ENCODE measurements at places on chromosomes 1 and 21. TPM values are rescaled to one million over a fixed set of nuclear protein-coding genes. Genes with fewer than 3 reads are reported as not detected.
A peak's percentile ranks its signal among the peaks of the same experiment; 100 is the strongest.

The ATP6V1G3 gene
- not detected for polyA plus RNA-seq

The FLG2 gene
- not detected for polyA plus RNA-seq

The ZNF326 gene
- 18.0 TPM for polyA plus RNA-seq

The TMEM200B gene
- 1.5 TPM for polyA plus RNA-seq

The OR10J1 gene
- polyA plus RNA-seq = not detected

The CFHR4 gene
- not detected for polyA plus RNA-seq

The ALX3 gene
- not detected for polyA plus RNA-seq

The AVPR1B gene
- not detected for polyA plus RNA-seq

The LRRC71 gene
- not detected for polyA plus RNA-seq

The PRXL2B gene
- polyA plus RNA-seq = 28.0 TPM

The HTR6 gene
- polyA plus RNA-seq = 0.05 TPM

The S100A7 gene
- not detected for polyA plus RNA-seq

DNA sequence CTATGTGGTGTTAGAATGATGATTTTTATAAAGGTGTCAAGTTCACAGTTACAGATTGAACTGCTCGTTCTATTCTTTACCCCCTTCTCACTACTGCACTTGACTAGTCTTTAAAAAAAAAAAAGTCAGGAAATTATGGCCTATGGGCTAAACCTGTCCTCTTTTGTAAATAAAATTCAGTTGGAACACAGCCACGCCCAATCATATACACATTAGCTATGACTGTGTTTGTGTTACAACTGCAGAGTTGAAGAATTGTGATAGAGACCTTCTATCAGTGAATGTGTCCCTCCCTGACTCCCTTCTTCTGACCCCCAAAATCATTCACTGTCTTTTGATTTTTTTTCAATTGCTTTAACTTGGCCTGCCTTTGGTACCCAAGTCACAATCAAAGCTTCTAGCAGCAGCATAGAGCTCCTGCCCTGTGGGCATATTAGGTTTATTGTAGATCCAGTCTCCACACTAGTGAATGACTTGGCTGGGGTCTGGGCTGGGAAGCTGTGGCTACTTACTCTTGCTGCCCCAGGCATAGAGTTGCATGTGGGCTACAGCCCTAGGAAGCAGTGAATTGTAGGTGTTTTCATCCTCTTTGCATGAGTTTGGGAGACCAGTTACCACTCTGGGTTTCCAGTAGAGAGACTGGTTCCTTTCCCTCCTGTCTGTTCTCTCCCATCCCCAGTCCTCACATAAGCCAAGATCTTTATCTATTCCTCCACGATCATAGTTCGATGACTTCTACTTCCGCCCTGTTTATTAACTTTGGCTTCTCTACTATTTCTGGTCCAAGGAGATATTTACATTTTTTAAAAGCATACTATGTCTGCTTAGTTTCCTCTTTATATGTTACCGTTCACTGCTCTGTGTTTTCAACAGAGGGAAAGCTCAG, 249.9 kb downstream of the FMN2 start:
- no peaks in the 10 kb centered on the region for H3K27me3 ChIP-seq
- no peak for DNase-seq
- no peak overlapping the region for H3K4me3 ChIP-seq
- H3K4me1 ChIP-seq = peaks cover 15% of the 10 kb centered on the region
- H3K27ac ChIP-seq = peak overlapping the region; percentile 80

GRCh38 chr1:32925403-32926162, 24.4 kb upstream of the TMEM54 start:
- no peak overlapping the region for H3K4me3 ChIP-seq
- H3K4me1 ChIP-seq = no peaks in the 10 kb centered on the region
- no peak overlapping the region for H3K27ac ChIP-seq
- no peaks in the 10 kb centered on the region for H3K27me3 ChIP-seq
- H3K36me3 ChIP-seq = no peaks in the 10 kb centered on the region
- peak; percentile 44 for DNase-seq

- H3K4me3 ChIP-seq = no peak overlapping the region
- no peaks in the 10 kb centered on the region for H3K4me1 ChIP-seq
- no peaks in the 10 kb centered on the region for H3K27me3 ChIP-seq
- H3K36me3 ChIP-seq = no peaks in the 10 kb centered on the region
Observed at GRCh38 chr1:244084763-244085162, 33.7 kb downstream of the ZBTB18 start.

DNA sequence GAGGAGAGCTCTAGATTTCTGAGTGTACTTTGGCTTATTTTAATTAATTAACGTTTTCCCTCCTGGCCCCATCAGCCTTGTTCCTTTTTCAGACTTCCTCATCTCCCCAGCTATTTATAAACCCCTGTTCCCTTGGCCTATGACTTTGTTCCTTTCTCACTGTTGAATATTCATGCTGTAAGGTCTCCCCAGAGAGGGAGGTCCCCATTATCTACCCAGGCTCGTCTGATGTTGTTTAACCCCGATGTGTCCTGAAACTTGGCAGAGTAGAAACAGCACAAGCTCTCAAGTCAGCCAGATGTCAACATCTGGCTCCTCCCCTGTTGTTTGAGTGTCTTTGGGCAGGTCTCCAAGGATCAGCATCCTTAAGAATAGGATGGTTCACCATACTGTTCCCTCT, 153.6 kb downstream of the HIVEP3 start:
- H3K36me3 ChIP-seq = no peaks in the 10 kb centered on the region
- no peak overlapping the region for H3K4me3 ChIP-seq
- H3K4me1 ChIP-seq = peaks cover 19% of the 10 kb centered on the region
- H3K27me3 ChIP-seq = no peaks in the 10 kb centered on the region

DNA sequence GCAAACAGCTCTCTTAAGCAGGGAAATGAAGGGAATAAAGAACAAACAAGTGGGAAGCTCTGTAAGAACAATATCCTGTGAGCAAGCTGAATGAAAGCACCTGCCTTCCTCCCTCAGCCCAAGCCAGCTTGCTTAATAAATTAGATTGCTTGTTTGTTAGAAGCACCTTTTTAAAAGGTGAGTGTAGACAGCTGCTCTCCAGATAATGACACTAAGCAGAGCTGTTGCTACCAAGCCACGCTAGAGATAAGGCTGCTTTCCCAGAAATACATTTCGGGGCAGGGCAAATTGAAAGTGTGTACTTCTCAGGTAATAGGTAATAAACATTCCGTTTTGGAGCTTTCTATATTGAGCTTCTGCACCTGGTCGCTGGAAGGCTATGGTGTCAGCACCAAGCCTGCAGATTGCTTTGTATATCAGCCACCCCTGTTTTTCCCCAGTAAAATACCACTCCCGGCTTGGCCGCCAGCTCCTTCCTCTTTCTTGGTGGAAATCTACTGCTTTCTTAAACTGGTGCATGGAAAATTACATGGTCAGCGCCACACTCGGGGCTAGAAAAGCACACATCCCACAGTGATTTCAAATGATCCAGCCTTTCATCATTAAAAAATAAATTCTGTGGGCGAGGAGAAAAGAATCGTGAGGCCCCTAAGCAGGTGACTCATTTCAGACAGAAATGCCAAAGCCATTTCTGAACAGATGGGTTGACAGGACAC, 151.3 kb downstream of the ETS2 start:
- H3K27me3 ChIP-seq = no peaks in the 10 kb centered on the region
- DNase-seq = no peak
- no peak overlapping the region for H3K27ac ChIP-seq
- H3K36me3 ChIP-seq = no peaks in the 10 kb centered on the region

DNA sequence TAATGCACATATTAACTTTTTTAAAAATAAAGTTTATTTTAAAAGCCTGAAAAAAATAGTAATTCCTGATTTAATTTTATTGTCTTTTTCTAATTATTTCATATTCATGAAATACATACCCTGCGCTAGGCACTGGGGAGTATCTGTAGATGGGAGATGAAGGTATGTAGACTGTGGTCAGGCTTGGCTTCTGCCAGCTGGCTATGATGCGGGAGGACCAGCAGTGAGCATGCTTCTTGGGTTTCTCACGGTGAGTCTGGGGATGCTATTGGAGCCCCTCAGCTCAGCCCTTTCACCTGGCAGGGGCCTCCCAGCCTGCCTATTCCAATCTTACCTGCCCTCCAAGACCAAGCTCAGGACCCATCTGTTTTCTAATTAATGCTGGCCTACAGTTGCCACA, 138.4 kb downstream of the NOS1AP start:
- no peaks in the 10 kb centered on the region for H3K27me3 ChIP-seq
- no peak overlapping the region for H3K4me3 ChIP-seq
- no peak for DNase-seq
- no peak overlapping the region for H3K27ac ChIP-seq
- H3K36me3 ChIP-seq = no peaks in the 10 kb centered on the region

DNA sequence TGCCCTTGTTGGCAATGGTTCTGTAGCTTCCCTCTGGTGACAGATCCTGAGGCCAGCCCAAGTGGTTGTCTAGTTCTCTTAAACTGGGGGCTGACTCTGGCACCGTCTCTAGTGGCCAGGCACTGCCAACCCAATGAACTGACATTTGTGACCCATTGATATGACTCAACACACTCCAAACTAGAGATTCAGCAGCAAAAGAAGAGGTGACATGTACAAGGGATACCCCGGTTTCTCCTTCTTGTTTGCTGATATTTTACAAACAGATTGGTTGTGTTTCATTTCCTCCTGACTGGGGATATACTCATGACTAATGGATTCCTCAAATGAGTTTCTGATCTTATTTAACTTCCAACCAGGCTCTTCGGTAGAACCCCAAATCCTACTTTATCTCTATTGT, 65.9 kb upstream of the DNAJC6 start:
- no peaks in the 10 kb centered on the region for H3K27me3 ChIP-seq
- no peak overlapping the region for H3K27ac ChIP-seq
- no peak overlapping the region for H3K4me3 ChIP-seq
- peaks cover 5% of the 10 kb centered on the region for H3K4me1 ChIP-seq
- DNase-seq = no peak

DNA sequence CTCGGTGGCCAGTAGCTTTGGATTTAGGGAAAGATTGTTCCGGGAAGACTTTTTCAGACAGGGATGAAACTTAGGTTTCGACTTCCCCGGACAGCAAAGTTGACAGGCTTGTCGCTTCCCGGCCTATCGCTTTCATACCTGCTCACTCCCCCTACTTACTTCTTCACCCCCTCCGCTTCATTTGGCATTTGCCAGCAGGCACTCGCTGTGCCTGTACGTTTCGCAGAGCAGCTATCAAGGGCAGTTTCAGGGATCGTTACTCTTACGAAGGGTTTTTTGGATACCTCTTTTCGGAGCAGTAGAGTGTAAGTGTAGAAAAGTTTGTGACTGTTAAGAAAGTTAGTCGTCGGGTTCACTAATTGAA, 393 bp downstream of the BLZF1 start:
- peak; percentile 4 for DNase-seq
- H3K4me1 ChIP-seq = peaks cover 25% of the 10 kb centered on the region
- H3K4me3 ChIP-seq = peak overlapping the region; percentile 84
- no peaks in the 10 kb centered on the region for H3K27me3 ChIP-seq
- H3K36me3 ChIP-seq = peaks cover 33% of the 10 kb centered on the region

GRCh38 chr1:37177230-37177864, 143.0 kb upstream of the GRIK3 start:
- no peak overlapping the region for H3K4me3 ChIP-seq
- H3K36me3 ChIP-seq = no peaks in the 10 kb centered on the region
- H3K27ac ChIP-seq = no peak overlapping the region
- no peaks in the 10 kb centered on the region for H3K4me1 ChIP-seq
- DNase-seq = peak; percentile 55

DNA sequence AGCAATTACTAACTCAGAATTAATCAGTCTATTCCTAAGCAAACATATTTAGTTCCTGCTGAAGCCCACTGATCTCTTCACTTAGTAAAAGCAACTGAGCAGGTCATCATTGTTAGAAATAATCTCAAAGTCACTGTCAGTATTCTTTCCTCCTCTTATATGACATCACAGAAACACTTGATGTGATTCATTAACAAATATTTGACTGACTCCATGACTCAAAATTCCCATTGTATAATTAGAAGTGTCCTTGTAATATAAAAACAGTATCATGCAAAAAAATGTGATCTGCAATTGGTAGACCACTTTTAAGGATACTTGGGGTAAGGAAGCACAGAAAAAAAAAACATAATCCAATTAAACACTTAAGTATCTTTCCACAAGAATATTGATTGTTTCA, 194.4 kb downstream of the DPYD start:
- H3K4me3 ChIP-seq = no peak overlapping the region
- no peak overlapping the region for H3K27ac ChIP-seq
- no peak for DNase-seq
- peaks cover 44% of the 10 kb centered on the region for H3K36me3 ChIP-seq

GRCh38 chr1:196380316-196380715, 227.9 kb downstream of the KCNT2 start:
- DNase-seq = no peak
- H3K4me1 ChIP-seq = no peaks in the 10 kb centered on the region
- no peaks in the 10 kb centered on the region for H3K27me3 ChIP-seq

GRCh38 chr1:145884675-145885074, 991 bp downstream of the ANKRD35 start:
- H3K4me3 ChIP-seq = no peak overlapping the region
- H3K27ac ChIP-seq = no peak overlapping the region
- no peak for DNase-seq
- H3K27me3 ChIP-seq = no peaks in the 10 kb centered on the region
- no peaks in the 10 kb centered on the region for H3K36me3 ChIP-seq

- no peak overlapping the region for H3K27ac ChIP-seq
- no peak for DNase-seq
- no peaks in the 10 kb centered on the region for H3K36me3 ChIP-seq
- no peak overlapping the region for H3K4me3 ChIP-seq
Observed at GRCh38 chr1:30300669-30301068, 422.7 kb downstream of the MATN1 start.

DNA sequence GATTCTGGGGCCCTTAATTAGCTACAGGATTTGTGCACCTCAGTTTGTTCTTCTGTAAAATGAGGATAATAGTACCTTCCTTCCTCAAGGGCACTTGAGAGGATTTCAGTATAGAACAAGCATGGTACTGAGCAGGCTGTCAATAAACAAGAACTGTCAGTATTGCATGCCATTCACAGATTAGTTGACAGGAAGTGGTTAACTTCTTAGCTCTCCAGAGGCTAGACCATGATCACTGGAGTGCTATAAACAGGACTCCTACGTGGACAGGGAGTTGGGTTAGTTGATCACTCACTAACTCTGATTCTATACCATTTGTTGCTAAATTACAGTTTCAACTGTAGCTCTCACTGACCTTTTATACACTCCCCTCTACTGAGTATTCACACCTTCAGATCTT, 126.2 kb upstream of the DAB1 start:
- no peaks in the 10 kb centered on the region for H3K4me1 ChIP-seq
- H3K36me3 ChIP-seq = no peaks in the 10 kb centered on the region
- no peak overlapping the region for H3K27ac ChIP-seq

DNA sequence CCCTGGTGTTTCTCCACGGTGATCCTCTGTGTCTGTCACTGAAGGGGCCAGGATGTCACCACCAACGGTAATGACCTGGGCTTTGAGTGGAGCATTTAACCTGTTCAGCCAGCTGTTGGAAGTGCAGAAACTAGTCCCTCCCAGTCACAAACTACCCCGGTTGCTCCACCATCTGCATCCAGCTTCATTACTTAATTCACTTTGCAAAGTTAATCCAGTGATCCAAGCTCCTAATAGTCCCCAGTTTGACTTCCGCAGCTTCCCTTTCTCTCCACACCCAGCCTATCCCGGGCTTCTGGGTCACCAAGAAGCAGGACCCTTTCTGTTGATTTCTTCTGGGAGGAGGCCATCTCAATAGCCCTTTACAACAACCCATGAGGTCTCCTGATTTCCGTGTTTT, 63.5 kb downstream of the MDM4 start:
- no peaks in the 10 kb centered on the region for H3K27me3 ChIP-seq
- H3K4me3 ChIP-seq = no peak overlapping the region
- H3K36me3 ChIP-seq = no peaks in the 10 kb centered on the region
- H3K27ac ChIP-seq = no peak overlapping the region
- no peak for DNase-seq
- H3K4me1 ChIP-seq = peaks cover 21% of the 10 kb centered on the region

- no peaks in the 10 kb centered on the region for H3K27me3 ChIP-seq
- no peak for DNase-seq
- peaks cover 18% of the 10 kb centered on the region for H3K36me3 ChIP-seq
- no peak overlapping the region for H3K4me3 ChIP-seq
- H3K4me1 ChIP-seq = peaks cover 6% of the 10 kb centered on the region
Observed at GRCh38 chr1:35844826-35845225, 37.0 kb downstream of the AGO4 start.
